ENCODE measurements at places on chromosomes 5 and 9.

- no peak for DNase-seq
Observed at GRCh38 chr5:132815454-132815853, 2.4 kb downstream of the SOWAHA start.

DNA sequence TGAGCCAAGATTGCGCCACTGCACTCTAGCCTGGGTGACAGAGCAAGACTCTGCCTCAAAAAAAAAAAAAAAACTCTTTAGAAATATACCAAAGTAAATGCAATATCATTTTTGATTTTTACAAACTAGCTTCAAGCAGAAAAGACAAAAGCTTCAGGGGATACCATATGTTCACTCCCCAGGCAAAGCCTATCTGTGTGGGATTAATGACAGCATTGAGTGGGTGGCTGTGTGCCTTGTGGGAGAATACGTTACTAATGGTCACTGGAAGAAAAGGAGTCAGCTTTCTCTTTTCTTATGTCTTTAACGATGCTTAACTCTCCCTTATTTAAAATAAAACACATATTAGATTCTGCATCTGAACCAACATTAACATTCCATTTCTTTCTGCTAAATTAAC lies 1.9 kb downstream of the PCA3 start:
- DNase-seq = no peak

DNA sequence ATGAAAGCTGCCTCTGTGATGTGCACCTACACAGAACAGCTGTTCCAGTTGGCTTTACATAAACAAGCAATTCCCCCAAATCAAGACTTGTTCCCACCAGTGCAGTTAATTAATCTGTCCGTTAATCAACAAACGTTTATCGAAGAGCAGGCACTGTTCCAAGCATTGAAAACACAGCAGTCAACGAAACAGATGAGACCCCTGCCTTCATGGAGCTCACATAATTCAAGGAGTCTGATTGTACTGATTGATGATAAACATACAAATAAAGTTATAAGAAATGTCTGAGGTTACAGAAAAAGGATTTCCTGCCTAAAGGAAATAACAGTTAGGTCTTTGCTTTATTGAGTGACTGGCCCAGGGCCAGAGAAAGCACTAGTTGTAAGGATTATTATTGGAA lies 26.2 kb upstream of the PCSK5 start:
- no peak for DNase-seq

DNA sequence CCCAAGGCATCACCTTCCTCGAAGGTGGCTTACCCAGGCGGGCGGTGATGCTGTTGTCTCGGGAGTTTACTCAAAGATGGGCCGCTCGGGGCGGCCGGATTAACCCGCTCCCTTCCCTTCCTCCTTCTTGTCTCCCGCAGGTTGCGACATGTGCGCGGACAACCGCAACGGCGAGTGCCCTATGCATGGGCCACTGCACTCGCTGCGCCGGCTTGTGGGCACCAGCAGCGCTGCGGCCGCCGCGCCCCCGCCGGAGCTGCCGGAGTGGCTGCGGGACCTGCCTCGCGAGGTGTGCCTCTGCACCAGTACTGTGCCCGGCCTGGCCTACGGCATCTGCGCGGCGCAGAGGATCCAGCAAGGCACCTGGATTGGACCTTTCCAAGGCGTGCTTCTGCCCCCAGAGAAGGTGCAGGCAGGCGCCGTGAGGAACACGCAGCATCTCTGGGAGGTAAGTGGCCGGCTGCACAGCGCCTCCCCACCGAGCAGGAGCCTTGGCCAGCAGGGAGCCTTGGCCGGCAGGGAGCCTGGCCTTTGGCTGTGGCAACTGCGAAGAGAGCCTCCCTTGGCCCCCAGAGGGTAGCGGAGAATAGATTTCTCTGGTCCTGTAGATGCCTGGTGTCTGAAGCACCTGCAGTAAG lies 10.6 kb downstream of the PRDM6 start:
- DNase-seq = no peak

GRCh38 chr5:174919351-174919750 lies 195.0 kb downstream of the MSX2 start:
- no peak for DNase-seq

GRCh38 chr9:129671065-129671464 lies 5.6 kb downstream of the PRRX2 start:
- no peak for DNase-seq

DNA sequence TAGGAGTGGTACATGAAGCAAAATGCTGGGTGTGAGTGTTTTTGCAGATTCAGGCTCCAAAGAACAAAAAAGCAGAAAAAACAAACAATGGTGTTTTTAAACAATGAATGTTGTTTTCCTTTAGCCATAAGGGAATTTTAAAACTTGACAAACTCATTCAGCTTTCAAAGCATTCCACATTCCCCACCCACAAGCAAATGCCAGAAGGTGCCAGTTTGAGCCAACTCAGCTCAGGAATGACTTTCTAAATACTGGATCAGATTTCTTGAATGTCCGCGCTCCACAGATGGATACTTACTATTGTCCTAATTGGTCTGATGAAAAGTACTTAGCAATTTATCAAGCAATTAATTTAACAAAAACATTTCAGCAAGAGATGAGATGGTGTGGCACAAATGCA lies 12.9 kb upstream of the MOB3B start:
- DNase-seq = peak; percentile 52

DNA sequence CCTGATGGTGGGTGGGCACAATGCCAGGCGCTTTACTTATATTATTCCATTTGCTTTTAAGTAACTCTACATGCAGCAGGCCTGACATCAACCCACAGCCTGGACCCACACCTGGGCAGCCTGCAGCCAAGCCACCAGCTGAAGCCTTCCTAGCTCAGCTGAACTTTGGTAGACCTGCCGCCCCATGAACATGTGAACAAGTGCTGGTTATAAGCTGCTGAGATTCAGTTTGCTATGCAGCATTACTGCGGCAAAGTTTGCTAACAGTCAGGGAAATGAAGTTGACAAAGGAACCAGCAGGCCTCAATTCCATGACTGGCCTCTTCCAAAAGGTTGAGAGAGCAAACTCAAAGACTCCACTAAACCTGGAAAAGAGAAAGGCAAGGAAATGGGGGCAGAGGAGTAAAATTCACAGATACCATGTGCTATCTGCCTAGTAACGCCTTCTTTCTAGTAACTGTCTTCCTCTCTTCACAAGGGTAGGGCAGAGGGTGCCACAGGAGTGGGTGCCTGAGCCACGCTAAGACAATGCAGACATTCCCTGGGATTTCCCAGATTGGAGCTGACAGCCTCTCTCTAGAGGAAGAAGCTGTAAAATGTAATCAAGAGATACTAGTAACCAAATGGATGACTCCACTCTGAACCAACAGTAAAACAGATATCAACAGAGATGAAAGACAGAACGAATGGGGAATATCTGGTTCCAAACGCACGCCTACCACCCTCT lies 2.9 kb downstream of the BOD1 start:
- DNase-seq = no peak

DNA sequence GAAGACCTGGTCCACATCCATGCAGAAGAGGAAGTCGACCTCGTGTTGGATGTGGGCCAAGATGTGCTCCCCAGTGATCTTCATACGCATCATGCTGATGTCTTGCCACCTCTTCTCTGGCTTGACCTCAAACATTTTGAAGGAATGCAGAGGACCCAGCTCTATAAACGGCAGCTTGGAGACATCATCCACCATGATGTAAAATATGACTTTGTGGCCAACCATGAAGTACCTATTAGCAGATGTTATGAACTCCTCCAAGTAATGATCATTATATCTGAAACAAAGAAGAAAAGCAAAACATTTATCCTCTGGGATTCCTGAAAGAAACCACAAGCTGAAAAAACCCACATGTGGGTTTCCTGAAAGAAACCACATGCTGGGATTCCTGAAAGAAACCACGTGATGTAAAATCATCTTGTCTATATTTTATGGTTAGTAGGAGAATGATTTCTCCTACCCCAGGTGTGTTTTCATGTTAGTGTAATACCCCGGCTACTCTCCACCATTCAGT lies 52.3 kb downstream of the GGTA1 start:
- DNase-seq = no peak

- DNase-seq = no peak
Observed at GRCh38 chr5:10335711-10336470, 17.6 kb upstream of the MARCHF6 start.

GRCh38 chr5:148735301-148735835 lies 81.0 kb upstream of the HTR4 start:
- DNase-seq = no peak

DNA sequence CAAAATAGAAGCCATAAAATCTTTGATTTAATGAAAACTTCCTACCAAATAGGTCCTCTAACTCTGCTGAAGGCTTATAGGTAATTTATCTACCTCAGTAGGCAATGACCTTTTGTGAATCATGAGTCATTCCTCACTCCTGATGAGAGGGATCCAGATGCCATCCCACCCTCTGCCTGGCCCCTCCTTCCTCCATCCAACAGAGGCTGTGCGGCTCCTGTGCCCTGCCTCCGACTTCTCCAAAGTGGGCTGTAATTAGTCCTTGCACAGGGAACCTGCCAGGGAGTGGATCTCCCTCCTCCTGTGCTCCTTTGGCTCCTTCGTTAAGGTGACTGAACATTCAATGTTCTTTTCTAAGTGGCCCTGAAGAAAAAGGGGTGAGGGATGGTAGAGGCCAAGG lies 213.9 kb upstream of the TBCA start:
- no peak for DNase-seq

DNA sequence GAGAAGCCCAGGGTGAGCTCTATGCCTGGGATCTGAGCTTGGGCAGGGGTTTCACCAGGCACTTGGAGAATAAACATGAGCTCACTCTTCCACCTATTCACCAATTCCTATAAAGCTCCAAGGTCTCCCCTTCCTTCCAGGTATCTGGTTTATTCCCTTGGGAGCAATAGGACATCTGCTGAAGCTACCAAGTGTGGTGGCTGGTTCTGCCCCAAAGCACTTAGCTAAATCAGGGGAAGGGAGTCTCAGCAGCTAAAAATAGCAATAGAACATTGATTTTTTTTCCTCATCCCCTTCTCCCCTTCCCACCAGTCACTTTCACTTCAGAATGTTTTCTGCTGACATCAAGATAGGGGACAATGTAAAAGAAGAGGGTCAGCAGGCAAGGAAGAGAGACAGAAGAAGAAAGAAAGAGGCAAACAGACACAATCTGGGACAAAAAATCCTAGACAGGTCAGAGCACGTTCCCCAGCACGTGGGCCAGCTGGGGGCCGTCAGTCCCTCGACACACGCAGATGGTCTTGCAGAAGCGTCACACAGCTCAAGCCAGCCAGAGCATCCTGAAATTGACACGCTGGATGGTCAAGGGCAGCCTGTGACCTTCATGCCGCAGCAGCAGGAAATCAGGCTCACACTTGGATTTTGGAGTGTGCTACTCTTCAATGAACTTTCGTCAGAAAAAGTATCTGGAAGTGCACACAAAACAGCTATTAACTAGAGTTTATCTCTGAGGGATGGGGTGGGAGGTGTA lies 176.0 kb downstream of the ZNF608 start:
- no peak for DNase-seq

GRCh38 chr5:168879929-168880328 lies 300.8 kb upstream of the PANK3 start:
- DNase-seq = no peak

- no peak for DNase-seq
Observed at GRCh38 chr9:21711504-21711903, 90.9 kb upstream of the MTAP start.

GRCh38 chr5:93819668-93820067 lies 78.3 kb upstream of the POU5F2 start:
- DNase-seq = no peak

- DNase-seq = no peak
Observed at GRCh38 chr5:1507457-1507856, 16.3 kb downstream of the LPCAT1 start.

DNA sequence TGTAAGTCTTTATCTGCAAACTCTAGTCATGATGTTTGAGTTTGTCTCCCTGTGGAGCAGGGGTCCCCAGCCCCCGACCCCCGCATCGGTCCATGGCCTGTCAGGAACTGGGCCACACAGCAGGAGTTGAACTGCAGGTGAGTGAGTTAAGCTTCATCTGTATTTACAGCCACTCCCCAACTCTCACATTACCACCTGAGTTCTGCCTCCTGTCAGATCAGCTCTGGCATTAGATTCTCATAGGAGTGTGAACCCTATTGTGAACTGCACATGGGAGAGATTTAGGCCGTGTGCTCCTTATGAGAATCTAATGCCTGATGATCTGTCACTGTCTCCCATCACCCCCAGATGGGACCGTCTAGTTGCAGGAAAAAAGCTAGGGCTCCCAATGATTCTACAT lies 7.0 kb downstream of the C9orf85 start:
- no peak for DNase-seq

DNA sequence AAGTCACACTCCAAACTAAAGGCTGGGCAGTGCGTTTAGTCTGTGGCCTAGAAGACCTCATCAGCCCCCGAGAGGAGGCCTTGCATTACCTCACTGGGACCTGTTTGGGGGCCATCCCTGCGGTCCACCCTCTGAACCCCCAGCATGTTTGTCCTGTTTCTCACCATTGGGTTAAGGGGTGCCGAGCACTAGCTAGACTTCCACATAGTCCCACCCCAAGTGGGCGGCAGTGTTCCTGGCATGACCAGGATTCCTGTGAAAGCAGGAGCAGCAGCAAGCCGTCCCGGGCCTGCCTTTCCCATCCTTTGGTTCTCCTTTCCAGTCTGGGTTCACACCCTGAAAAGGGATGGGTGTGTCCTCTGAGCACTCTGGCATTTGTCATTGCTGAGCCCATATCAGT lies 26.6 kb upstream of the SAP30L start:
- DNase-seq = no peak

DNA sequence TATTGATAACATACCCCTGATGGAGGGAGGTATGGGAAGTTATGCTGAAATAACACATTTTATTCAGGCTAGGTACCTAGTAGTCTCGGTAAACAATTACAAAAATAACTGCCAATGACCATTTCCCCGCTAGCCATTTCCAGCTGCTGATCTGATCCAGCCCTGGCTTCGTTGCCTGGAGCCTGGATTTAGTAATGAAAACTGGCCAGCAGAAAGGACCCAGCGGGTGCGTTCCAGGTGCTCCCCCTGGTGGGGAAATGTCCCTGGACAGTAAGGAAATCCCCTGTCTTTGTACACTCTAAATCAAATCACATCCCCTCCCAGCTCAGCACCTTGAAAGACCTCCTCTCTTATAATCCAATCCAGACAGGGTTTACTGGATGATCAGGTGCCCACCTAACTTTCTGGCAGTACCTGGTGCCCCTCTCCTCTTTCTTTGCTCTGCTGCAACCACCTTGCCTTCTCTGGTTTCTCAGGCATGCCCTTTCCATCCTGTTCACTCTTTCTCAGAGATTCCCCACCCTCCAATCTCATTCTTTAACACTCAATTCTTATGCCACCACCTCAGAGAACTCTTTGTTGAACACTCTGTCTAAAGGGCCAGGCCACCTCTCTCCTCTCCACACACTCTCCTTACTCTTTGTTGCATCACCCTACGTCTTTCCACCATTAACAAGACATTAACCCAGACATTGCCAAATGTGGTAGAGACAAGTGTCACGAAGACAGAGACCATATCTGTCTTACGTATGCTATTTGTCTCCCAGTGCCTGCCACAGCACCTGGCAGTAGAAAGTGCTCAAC lies 50.1 kb upstream of the SMAD5 start:
- DNase-seq = peak; percentile 49

All from breast epithelium (tissue), 4 donors.